Stimulated activated CD8-positive, alpha-beta memory T cell treated with anti-CD3 and anti-CD28 coated beads, Interleukin-4, amount 100 ng/mL, for 4 hours (primary cell): ENCODE measurements at places on chromosomes 5 and 9.

GRCh38 chr9:120569556-120569955 is 10.4 kb downstream of the CDK5RAP2 start:
- DNase-seq = no peak

DNA sequence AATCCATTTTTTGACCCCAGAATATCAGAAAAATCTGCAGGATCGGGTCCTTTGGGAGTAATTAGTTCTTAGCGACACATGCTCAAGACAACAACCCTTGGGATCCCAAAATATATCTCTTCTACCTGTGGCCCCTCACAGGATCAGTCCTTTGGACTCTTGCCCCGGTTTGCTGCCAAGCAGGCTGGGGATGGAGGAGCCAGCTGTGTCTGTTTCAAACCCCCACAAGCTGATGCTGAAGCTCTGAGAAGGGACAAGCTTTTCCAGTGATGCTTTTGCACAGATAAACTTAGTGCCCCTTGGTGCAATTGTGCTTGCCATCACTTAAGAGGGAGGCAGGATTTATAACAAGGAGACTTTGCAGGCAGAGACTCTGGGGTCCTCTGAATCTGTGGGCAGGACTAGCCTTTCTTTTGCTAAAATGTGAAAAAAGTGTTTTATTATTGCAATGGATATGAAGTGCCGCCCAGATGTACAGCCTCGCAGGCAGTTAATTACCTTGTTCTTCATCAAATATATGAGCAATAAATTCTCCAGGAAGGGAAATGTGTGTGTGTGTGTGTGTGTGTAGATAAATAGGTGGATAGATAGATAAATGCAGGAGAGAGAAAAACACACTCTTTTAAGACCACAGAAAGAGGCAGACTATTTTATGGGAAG is 9.6 kb upstream of the LHX2 start:
- no peak for DNase-seq

DNA sequence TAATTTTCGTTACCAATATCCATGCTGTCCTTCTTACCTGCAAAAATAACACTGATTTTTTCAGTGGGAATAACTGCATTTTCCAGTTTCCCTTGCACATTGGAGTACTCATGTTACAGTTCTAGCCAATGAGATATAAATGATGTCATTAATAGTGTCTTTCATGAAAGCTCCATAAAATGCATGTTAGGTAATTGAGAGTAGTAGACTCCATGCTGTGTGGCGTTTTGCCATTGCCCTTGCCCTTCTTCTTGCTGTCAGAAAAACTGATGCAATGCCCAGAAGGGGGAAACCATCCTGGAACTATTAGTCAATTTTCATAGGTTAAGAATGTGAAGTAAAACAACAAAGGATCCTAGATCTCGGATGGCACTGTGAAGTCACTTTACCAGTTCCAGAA is 1765.3 kb downstream of the EFNA5 start:
- no peak for DNase-seq

DNA sequence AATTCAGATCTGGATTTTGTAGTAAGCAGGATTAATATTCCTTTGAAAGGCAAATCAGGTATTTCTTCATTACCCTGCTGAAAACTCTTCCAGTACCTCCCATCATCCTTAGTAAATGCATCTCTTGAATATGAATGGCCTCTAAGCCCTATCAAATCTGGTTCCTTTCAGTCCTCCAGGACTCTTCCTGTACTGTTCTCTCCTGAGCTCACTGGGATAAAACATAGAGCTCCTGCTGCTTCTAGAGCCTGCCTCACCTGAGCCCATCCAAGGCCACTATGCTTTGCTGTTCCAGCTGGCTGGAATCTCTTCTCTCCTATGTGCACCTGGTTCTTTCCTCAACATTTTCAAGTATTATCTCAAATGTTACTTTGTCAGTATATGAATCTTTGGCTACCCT is 803.3 kb upstream of the CTNND2 start:
- no peak for DNase-seq

DNA sequence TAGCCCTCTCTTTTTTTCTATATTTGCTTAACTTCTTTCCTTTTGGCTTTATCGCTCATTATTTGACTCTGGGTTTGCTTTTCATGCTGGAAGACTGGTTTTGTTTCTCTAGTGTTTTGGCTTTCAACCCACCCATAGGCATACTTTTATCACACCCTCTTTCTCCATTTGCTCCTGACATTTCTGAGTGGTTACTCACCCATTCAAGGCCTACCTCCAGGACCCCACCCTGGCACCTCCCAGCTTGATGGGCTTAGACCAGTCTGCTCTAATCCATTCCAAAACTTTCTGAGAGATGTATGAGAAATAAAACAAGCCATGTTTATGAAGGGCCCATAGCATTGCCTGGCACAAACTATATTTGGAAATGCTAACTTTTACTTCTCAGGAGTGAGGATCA is 18.1 kb downstream of the C6 start:
- no peak for DNase-seq

GRCh38 chr5:1130218-1130946 is 18.5 kb upstream of the SLC12A7 start:
- no peak for DNase-seq

DNA sequence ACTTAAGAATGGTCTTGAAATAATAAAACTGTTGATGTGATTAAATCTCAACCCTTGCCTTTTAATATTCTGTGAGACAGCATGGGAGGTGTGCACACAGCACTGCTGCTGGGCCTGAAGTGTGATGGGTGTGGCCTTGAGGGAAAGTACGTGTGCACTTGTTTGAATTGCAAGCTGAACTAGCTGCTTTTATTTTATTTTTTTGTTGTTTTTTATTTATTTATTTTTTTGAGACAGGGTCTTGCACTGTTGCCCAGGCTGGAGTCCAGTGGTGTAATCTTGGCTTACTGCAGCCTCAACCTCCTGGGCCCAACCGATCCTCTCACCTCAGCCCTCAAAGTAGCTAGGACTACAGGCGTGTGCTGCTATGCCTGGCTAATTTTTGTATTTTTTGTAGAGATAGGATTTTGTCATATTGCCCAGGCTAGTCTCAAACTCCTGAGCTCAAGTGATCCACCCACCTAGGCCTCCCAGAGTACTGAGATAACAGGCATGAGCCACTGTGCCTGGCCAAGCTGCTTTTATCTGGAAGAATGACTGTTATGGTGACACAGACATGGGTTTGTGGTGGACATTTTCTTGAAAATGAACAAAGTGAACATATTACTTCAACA is 58.9 kb downstream of the GPR107 start:
- DNase-seq = no peak

DNA sequence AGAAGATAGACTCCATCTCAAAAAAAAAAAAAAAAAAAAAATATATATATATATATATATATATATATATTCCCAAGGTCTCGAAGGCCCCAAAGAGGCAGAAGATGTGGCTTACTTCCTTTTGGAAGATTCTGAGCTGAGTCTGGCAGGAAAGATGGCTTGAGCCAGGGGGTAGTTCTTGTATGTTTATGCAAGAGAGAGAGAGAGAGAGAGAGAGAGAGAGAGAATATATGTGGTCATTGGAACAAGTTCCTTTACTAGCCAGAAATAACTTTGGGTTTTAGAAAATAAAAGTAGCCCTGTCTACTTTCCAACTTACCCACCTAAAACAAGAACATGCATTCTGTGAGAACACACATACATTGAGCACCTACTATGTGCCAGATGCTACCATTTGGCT is 17.6 kb downstream of the NCS1 start:
- no peak for DNase-seq

DNA sequence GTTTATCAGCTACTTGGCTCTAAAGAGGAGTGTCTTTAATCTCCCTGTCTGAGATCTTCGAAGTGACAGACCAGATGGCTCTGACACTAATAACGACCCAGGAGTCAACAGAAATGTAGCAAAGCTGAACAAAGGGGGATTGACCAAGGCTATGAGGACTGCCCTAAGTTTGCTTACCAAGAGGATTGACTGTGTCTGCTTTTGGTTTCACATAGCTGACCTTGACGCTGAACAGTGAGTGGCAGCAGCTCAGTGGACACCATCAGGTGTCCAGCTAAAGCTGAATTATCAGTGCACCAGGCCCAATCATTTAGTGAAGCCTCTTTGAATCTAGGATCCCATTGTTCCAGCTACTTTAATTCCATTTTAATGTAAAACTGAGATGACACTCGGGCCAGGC is 262.6 kb downstream of the COX7C start:
- DNase-seq = no peak

GRCh38 chr5:98157368-98157767 is 616.1 kb upstream of the RGMB start:
- no peak for DNase-seq

DNA sequence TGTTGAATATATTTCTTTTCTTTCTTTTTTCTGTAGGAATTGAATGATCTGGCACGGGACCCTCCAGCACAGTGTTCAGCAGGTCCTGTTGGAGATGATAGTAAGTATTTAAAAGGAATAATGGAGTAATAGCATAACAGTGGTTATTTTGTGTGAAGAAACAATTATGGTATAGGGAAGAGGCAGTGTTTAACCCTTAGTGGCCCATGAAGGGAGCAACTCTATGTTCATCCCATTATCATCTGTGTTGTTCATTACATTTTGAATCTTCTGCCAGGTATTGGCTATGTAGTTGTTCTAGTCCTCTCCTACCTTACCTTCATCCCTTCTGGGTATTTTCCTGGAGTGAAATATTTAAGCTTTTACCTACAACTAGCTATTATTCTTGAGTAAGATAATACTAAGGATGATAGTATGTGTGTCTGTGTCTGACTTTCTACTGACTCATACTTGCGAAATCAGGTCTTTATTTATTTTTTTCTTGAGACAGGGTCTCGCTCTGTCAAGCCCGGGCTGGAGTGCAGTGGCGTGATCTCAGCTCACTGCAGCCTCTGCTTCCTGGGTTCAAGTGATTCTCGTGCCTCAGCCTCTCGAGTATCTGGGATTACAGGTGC is 39.3 kb downstream of the UBE2D2 start:
- DNase-seq = no peak

DNA sequence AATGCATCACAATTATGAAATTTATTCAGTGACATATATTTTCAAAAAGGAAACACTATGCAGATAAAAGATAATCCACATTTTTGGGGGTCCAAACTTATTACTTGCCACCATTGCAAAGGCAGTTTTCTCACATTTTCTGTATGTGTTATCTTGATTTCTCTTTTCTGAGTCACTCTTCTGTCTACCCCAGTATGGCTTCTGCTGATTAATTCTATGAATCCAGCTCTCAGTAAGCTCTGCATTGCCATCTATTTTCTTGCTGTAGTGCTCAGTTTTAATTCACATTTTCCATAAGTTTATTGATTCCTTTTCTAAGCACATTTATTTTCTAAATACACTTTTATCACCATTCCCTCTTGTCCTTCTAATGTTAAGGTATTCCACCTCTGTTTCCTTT is 1.7 kb downstream of the IFNA10 start:
- DNase-seq = no peak

- DNase-seq = no peak
Observed at GRCh38 chr5:136276946-136277345, 84.0 kb upstream of the SMIM32 start.

GRCh38 chr5:73901043-73901442 is 275.0 kb downstream of the ARHGEF28 start:
- DNase-seq = no peak

GRCh38 chr9:19108038-19108437 is 5.3 kb upstream of the HAUS6 start:
- no peak for DNase-seq

DNA sequence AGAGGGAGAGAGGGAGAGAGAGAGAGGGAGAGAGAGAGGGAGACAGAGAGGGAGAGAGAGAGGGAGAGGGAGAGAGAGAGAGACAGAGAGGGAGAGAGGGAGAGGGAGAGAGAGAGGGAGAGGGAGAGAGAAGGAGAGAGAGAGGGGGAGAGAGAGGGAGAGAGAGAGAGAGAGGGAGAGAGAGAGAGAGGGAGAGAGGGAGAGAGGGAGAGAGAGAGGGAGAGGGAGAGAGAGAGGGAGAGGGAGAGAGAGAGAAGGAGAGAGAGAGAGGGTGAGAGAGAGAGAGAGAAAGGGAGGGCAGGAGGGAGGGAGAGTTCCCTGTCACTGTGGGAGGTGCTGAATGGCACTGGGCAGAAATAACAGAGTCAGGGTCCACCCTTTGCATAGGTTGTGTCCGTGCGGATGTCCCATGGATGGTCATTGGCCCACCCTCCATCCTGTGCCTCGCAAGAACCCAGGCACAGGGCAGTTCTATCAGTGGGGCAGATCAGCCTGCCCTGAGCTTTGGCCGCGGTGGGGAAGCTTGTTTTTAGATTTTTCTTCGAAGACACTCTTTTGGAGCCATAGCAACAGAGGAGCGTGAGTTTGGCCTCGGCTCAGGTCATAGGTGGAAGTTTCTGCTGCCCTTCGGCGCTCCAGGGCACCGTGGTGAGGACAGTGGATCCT is 30.1 kb downstream of the ADAMTSL2 start:
- no peak for DNase-seq

- no peak for DNase-seq
Observed at GRCh38 chr5:14237317-14238086, 94.4 kb downstream of the TRIO start.

DNA sequence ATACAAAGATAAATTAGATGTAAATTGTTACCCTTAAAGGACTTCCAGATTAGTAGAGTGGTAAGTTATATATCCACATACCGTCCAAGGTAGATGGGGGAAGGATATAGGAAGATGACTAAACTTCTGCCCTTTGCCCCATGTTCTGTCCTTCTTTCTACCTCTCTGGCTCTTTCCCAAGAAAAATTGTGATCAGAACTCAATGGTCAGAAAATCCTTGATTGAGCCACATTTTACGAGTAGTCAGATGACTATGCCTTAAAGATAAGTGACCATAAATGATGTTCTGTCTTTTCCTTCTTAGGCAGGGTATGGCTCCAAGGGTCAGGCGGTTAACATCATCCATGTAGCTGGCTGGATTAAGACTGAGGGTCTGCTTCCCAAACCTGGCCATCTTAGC is 4.4 kb downstream of the FRRS1L start:
- DNase-seq = no peak

DNA sequence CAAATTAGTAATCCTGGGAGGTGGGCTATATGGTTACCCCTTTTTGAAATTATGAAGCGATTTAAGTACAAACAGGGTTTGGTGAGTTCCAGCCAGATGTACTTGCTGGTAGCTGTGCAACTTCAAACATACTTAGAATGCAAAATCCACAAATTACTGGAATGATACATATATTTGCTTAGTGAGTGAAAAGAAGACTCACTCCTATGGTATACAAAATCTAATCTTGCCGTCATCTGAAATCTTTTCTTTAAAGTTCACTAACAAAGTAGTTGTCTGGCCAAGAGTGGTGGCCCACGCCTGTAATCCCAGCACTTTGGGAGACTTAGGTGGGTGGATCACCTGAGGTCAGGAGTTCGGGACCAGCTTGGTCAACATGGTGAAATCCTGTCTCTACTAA is 64.9 kb upstream of the TJP2 start:
- no peak for DNase-seq

GRCh38 chr9:91824601-91825305 is 125.3 kb downstream of the ROR2 start:
- DNase-seq = no peak
